ENCODE measurements at places on chromosomes 13 and 19.

DNA sequence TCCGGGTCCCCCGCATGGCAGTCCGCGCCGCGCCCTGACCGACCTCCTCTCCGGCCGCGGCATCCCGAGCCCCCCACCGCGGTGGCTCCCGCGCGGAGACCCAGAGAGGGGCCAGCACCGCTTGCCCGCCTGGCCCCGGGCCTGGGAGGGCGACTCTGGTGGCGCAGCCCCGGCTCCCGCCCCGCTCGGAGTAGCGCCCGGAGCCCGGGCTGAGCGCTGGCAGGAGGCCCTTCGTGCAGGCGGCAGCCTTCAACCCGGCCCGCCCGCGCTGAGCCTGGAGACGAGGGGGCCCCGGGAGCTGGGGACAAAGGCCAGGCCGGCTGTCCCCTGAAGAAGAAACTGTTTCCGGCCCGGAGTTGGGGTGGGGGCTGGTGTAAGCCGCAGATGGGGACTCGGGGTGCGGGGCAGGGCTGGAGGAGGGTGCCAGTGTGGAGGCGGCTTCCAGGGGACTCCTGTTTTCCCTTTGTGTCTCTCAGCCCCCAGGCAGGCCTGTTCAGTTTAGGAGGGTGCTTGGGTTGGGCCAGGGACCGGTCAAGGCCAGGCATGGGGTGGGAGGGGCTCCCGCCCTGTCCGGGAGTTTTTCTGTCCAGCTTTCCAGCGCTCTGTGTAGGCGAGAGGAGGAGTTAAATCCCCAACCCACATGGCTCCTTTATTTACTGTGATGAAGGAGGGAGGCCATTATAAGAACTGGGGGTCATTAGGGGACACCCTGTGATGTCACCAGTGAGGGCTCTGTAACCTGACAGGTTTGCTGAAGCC is 935 bp downstream of the LRP3 start:
- peak; percentile 39 for DNase-seq

DNA sequence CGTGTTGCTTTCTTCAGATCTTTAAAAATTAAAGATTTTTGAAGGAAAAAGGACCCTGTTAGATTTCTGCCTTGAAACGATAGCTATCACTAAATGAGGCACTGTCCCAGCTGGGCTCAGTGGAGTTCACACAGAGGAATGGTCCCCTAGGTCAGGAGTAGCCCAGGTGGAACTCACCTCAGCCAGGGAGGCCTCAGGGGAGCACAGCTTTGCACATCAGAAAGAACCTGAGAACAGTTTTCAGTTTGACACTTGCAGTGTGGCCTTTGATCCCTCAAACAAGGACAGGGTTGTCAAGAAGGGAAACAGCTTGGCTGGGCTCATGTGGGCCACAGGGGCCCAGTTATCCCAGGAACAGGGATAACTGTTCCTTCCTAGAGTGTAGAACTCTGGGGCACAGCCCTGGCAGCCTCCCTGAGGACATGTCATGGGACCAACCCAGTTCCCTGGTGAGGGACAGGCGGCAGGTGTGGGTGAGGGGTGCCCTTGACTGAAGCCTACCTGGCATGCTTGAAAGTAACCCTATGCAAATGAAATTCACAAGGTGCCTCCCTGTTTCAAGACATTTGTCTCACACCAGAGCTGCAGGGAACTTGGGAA is 59.4 kb downstream of the CHST8 start:
- DNase-seq: no peak

DNA sequence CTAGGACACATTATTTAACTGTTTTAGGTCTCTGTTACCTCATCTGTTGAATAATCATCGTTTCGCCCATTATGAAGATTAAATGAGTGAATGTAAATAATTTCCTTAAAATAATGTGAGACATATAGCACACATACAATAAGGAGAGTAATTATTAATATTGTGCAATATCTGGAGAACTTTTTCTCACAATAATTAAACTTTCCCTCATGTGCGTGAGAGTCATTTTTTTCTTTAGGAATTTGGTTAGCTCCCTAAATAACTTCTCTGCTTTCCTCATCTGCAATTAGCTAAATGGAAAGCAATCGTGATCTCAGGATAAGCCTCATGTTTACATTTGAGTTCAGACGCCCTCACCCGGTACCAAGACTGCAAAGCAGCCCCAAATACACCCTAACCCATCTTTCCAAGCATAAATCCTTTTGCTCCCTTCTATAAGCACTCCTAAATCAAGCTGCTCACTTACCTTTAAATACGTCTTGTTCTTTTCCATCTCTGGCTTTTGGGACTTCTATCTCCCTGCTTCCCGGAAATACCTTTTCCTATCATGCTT is 78.8 kb downstream of the MZT1 start:
- no peak for DNase-seq

- no peak for DNase-seq
Measured at GRCh38 chr19:18735752-18736151, 52.3 kb downstream of the CRTC1 start.

DNA sequence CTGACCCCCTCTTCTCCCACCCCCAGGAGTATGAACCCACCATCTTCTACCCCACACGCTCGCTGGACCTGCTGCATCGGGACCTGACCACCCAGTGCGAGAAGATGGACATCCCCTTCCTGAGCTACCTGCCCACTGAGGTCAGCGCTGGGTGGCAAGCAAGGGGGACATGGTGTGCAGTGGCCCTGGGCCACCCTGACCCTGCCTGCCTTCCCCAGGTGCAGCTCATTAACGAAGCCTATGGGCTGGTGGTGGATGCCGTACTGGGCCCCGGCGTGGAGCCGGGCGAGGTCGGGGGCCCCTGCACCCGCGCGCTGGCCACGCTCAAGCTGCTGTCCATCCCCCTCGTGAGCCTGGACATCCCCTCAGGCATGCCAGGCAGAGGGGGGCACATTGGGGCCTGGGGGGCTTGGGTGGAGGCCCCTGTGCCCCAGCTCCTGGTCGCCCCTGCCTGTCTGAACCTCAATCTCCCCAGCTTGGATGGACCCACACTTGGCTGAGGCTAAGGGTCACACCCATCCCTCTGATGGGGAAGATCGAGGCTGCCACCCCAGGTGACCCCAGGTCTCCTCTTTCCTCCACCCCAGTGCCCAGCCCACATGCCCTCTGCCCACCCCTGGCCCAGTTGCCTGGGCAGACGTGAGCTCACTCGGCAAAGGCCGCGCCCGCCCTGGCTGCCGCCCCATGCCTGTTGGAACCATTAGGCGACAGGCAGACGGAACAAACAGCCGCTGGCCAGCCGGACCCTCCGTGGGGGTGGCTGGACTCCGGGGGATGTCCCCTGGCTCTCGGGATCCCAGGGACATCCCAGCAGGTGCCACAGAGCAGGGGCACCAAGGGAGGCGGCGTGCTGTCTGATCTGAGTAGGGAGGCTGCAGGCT is 2.5 kb upstream of the CILP2 start:
- DNase-seq: no peak

DNA sequence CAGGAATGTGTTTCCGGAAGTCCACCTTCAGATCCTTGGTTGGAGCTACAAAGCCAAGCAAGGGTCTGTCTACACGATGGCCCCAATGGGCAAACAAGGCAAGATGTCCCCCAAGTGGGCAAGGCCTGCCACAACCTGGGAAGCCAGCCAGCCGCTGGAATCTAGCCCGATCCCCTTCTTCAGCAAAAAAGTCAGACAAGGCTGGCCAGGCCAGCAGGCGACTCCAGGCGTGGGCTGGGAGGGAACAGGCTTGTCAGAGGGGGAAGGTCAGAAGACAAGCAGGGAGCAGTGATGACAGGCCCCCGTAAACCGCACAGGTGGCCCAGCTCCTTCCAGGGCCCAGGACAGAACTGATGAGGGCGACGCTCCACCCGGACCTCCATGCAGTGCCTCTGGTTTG is 69.7 kb upstream of the WASF3 start:
- DNase-seq: no peak
